Activated T-cell treated with anti-CD3 and anti-CD28 coated beads, Interleukin-2, amount 50 U/mL, for 24 hours (primary cell): ENCODE measurements at places on chromosomes 1 and 21.

DNA sequence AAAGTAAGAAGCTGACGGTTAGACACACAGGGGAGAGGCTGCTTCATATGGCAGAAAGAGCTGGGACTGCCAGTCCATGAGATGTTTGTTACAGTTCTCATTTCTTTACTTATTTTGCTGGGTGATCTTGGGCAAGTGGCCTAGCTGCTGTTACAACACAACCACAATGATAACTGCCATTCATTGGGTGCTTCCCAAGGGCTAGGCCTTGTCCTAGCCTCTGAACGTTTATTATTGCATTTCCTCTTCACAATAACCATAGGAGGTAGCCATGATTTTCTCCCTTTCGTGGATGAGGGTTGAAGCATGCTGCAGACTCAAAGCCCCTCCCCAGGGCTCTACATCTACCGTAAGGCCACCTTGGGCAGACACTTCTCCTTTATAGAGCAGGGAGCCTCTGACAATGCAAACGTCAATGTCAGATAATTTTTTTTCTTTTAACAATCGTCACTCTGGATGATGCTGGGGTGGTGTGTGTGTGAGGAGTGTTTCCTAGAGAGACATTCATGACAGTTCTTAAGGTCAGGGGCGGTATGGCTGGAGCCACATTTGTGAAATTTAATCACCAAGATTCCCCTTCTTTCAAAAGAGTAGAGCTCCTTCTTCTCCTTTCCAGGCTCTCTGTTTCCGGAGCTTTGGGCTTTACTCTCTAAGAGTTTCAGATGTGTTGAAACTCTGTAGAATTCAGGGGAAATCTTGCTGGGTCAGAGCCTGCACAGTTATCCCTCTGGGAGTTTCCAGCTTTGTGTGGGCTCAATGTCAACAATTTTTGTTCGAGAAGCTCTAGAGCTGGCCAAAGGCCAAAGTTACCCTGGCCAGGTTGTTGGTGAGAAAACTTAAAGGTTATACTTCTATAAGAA, 138.5 kb upstream of the SGIP1 start:
- no peak for DNase-seq

DNA sequence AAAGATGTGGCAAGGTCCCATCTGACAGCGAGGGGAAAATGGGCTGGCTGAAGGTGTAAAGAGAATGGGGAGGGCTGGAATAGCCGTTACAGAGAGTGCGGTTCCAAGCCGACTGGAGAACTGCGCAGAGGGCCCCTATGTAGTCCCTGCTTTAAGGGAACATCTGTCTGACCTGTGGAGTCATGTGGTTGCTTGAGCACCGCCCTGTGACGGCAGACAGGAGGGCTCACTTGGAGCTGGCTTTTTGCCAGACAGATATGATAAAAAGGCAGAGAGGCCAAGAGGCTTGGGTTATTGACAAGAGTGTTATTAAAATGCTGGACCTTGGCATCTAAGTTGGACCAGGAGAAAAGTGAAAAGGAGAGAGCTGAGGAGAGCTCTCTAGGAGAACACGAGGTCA, 5.9 kb upstream of the PTPRF start:
- DNase-seq, result no peak

DNA sequence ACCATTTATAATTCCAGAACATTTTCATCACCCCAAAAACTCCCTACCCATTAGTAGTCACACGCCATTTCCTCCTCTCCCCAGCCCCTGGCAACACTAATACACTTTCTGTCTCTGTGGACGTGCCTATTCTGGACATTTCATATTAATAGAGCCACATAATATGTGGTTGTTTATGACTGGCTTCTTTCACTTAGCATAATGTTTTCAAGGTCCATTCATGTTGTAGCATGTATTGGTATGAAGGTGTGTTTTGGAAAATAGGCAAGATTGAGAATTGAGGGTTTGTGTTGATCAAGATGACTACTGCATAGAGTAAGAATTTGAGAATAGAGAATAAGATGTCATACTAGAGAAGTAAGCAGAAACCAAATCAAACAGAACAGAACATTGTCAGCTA, 67.5 kb downstream of the ZFYVE9 start:
- DNase-seq, result no peak

DNA sequence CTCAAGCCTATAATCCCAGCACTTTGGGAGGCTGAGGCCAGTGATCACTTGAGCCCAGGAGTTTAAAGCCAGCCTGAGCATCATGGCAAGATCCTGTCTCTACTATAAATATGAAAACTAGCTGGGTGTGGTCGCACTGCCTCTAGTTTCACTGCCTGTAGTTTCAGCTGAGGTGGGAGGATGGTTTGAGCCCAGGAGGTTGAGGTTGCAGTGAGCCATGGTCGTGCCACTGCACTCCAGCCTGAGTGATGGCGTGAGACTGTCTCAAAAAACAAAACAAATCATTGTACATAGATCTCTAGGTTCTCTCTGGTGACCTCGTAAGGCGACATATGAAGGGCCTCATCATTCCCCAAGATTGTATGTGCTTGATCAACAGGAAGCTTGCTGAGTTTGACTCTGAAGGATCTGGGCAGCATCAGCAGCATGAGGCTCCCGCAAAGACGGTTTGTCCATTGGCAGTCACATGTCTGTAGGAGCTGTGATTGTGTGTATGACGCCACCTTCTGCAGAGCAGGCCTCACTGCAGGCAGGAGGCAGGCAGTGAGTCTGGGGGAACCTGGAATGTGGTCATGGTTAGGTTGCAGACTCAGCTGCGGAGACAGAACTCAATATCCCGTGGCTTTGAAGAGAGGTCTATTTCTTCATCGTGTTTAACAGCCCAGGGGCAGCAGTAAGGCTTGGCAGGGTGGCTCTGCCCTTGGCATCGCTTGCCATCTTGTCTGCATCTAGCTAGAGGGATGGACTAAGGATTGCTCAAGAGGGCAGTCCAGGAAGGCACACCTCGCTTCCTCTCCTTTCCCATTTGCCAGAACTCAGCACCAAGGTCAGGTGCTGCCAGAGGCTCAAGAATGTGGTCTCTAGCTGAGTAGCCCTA, 14.0 kb downstream of the ATP5PO start:
- DNase-seq, result no peak

GRCh38 chr1:121408354-121408753, 223.6 kb downstream of the SRGAP2C start:
- no peak for DNase-seq

DNA sequence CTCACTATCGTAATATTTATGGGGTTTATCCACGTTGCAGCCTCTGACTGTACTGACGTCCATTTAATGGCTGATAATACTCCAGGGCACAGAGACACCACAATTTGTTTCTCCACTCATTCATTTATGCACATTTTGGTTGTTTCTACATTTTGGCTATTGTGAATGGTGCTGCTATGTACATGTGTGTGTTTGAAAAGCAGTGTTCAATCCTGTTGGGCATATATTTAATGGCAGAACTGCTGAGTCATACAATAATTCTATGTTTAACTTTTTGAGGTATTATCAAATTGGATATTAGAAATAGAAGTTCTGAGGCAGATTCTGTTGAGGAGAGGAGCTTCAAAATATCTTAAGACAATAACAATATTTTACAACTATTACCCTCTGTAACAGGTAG, 39.0 kb upstream of the NADK start:
- no peak for DNase-seq

GRCh38 chr1:93905734-93906133, 3.5 kb downstream of the GCLM start:
- DNase-seq, result no peak

GRCh38 chr1:26853156-26853555, 9.8 kb upstream of the SFN start:
- DNase-seq, result peak; percentile 82

GRCh38 chr1:115255154-115255553, 82.9 kb downstream of the NGF start:
- no peak for DNase-seq

DNA sequence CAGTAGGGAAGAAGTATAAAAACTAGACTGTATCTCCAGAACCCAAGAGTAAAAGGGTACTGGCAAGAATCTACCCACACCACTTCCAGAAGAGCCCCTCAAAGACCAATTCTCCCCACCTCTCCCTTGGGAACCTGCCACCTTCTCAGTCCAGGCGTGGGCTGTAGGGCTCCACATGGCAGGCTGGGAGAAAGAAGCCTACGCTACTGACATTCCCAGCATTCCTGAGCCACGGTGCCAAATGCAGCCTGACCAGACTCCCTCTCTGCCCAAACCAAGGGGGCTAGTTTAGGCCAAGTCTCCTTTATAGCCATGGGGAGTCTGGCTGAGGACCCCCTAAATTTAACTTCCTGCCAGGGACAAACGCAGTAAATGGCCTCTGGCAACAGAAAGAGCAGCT, 2.0 kb downstream of the UBE2Q1 start:
- no peak for DNase-seq

DNA sequence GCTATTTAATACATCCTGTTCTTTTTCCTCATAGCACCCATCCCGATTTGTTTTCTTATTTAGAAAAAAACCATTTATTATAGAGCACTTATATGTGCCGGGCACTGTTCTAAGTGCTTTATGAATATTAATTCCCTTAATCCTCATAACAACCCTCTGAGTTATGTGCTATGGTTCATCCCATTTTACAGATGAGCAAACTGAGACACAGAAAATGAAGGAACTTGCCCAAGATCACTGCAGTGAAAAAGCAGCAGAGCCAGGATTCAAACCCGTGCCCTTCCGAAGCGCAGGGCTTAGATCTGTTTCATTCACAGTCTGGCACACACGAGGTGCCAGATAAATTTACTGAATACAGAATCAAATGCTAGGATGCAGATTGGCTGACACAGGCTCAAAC, 85.1 kb upstream of the ZC3H12A start:
- no peak for DNase-seq

- no peak for DNase-seq
Measured at GRCh38 chr1:42157667-42158066, 4.5 kb downstream of the GUCA2B start.

DNA sequence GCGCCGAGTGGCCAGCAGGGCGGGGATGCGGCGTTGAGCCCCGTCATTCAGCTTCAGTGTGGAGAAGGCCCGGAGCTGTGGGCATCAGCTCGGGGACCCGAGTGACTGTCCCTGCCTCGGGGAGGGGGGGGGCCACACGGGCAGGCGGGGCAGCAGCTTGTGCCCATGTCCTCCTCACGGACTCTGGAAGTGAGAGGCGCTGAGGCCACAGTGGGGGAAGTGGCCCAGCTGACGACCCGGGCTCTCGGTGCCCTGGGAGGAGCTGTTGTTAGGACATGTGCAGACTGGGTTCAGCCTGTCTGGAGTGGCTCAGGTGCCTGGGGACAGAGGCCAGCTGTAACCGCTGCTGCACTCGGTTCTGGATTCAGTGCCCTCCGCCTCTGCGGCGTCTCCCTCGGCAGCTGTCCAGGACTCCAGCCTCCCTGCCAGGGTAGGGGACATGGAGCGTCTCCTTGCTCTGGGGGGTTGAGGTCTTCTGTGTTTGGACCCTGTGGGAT, 71.1 kb downstream of the SKI start:
- no peak for DNase-seq

- no peak for DNase-seq
Measured at GRCh38 chr1:11701551-11701961, 10.0 kb downstream of the DRAXIN start.

DNA sequence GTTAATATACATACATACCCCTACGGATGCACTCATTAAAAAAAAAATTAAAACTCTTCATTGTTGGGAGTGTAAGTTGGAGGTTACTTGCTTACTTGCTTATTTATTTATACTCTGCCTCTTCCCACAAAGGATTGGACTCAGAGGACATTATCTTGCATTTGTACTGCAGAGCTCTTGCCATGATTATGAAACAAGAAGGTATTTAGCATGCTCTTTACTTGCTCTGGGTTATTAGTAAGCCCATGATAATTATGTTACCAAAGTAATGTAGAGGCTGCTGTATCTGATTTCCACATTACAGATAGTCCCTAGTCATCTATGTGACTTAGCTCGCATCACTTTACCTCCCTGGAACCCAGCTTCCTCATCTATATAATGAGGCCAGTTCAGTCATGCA, 355.1 kb upstream of the PTBP2 start:
- DNase-seq, result no peak

DNA sequence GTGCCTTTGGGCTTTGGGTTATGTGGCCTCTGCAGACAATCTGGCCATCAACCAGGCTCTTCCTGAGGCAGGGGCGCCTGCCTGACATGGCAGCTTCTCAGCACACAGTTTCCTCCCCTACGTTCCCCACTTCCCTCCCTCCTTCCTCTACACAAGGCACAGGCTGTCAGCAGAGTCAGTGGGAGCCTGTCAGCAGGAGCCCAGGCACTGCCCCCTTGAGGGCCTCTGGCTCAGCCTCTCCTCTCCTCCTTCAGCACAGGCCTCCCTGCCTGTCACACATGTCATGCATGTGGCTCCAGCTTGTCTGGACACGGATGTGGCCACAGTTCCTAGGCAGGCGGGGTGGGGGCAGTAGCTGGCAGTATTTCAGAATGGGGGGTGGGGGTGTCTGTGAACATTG, 52.2 kb upstream of the ARTN start:
- no peak for DNase-seq

DNA sequence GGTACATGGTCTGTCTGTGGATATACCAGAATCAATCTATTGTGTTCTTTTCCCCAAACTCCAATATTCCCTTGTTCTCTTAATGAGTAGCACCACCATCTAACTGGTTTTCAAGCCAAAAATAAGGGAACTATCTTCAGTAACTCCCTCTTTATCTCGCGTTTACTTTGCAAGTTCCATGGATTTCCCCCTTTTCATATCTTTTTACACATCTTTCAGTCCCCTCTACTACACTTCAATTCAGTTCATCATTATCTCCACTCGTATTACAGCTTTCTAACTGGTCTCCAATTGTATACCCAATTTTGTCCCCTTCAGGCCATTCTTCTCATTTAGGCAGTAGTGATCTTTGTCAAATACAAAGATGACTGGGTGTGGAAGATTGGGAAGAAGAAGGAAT, 4.1 kb upstream of the TMCO1 start:
- DNase-seq, result no peak

GRCh38 chr1:209802117-209802779, 3.7 kb downstream of the IRF6 start:
- no peak for DNase-seq

DNA sequence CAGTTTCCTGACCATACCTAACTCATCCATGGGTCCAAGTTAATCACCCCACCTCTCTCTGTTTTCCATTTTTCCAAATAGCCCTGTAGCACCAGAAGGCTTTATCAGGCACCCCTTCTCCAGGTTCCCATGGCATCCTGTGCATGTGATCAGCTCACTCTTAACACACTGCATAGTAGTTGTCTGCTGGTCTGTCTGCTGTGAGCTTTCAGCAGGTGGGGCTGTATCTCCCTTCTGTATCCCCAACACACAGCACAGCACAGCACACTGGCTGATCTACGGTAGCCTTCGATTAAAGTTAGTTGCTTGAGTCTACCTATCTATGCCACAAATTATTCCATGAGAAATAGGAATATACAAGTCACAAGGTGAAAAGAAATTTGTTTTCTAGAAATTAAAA, 54.3 kb upstream of the C1orf198 start:
- no peak for DNase-seq
